ENCODE measurements at places on chromosomes 7 and 10.

GRCh38 chr10:29472301-29473086 lies 162.3 kb downstream of the SVIL start:
- ATAC-seq = no peak

GRCh38 chr10:89393898-89394297 lies 1.5 kb downstream of the IFIT1 start:
- ATAC-seq = no peak

GRCh38 chr10:12349629-12350166 lies 351 bp downstream of the CAMK1D start:
- no peak for ATAC-seq

- no peak for ATAC-seq
These were observed 215.8 kb downstream of the ZMYND11 start for GRCh38 chr10:350981-351501.

GRCh38 chr10:102758240-102758932 lies 14.6 kb downstream of the WBP1L start:
- no peak for ATAC-seq

GRCh38 chr7:74483402-74484336 lies 30.0 kb downstream of the GTF2IRD1 start:
- peak; percentile 8 for ATAC-seq

GRCh38 chr10:117457071-117457810 lies 82.0 kb upstream of the PDZD8 start:
- ATAC-seq = no peak

GRCh38 chr7:96224685-96225084 lies 97.2 kb downstream of the SLC25A13 start:
- ATAC-seq = peak; percentile 76

DNA sequence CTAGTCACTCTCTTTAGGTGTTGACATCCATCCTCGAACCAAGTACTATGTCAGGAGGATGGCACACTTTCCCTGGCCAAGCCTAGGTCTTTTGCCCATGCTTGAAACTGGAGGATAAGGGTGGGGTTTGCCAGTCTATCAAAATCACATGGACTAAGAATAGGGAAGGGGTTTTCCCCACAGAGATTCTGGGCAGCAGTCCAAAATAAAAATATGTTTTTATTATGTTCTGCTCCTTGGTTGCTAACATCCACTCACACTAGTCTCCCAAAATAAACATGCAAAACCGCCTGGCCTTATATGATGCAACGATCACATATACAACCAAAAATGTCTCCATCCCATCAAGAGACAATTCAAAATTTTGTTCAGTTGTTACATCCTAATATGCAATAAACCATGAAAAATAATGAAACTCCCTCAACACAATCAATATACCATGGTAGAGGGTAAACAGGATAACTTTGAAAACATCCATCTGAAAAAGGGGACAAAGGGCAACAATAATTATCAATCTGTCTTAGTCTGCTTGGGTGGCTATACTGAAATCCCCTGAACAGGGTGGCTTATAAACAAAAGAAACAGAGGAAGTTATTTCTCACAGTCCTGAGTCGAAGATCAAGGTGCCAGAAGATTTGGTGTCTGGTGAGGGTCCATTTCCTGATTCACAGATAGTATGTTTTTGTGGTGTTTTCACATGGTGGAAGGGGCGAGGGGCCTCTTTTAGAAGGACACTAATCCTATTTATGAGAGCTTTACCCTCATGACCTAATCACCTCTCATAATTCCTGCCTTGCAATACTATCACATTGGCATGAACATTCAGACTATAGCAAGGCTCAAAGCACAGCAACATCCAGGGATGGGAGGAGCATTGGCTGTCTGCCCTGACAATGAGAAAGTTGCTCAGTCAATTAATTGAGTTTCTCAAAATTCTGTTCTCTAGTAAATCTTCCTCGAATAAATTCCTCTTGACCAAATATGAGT lies 159.3 kb downstream of the ETV1 start:
- ATAC-seq = peak; percentile 62

DNA sequence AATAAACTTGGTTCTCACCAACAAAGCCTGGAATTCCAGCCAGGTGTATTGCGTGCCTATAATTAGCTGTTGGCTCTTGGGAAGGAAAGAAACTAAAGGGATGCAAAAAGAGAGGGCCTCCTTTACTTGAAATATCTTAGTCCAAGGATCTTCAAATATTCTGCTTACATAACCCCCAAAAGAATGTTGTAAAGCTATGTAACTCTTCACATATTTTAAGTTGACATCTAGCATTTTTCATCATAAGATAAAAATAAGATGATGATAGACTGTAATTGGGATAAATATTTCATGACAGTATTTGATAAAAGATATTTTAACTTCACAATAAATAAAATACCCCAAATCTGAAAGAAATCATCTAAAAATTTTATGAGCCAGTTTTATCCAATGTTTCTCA lies 52.5 kb upstream of the SEPTIN7 start:
- ATAC-seq = peak; percentile 71

- no peak for ATAC-seq
These were observed 4.9 kb upstream of the FOXL3 start for GRCh38 chr7:284762-285722.

DNA sequence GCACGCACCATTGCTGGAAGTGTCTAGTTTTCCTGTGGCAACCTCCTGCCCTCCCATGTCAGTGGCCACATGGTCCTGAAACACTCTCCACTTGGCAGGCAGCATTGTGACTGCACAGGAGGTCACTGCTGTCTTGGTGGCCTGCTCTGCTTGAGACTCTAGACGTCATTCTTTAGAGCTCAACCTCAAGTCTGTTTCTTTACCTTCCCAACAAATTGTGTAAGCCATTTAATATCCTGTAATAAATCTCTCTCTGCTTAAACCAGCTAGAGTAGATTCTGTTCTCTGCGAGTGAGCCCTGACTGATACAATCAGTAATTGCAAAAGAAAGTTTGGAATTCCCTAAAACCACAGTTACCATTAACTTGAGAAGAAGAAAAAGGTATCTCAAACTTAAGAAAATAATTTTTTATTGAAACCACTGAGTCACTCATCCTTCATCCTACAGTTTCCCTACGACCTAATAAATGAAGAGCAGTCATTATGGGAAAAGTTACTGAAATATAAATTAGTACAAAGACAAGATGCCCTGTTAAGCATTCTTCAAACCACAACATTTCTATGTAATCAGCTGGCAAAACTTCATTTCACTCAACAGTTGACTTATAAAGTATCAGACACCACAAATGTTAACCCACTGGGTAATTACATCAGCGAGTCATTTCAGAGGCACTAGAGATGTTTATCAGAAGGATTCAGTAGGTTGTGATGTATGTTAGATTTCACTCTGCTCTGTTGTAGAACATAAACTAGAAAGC lies 18.0 kb downstream of the SLC25A13 start:
- peak; percentile 78 for ATAC-seq

- ATAC-seq = no peak
These were observed 55.8 kb upstream of the LANCL2 start for GRCh38 chr7:55309040-55309991.

DNA sequence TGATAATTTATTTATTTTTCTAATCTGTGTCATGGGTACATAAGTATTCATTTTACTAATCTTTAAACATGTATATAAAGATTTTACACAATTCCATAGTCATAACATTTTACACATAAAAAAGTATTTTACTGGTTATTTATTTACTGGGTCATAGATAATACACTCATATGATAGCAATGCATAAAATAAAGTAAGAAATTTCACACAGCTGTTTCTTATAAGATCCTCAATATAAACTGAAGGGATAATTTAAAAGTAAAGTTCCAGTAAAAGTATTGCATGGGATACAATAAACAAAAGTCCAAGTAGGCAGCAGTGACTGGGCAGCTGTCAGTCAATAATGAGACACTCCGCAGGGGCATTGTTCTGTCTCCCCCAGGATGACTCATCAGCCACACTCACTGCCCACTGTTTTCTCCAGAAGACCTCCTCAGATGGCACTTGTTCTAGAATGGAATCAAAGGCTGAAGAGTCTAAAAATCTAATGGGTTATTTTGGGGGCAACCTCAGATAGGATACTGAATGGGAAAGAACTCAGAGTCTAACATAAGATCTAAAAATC lies 32.7 kb downstream of the DPY19L1 start:
- ATAC-seq = 0 out of 3 replicates have a peak, but pooled peaks have one; percentile 2

- ATAC-seq = no peak
These were observed 104.1 kb downstream of the FAM53B start for GRCh38 chr10:124640056-124640455.

- no peak for ATAC-seq
These were observed 17.6 kb downstream of the AKR1E2 start for GRCh38 chr10:4843525-4844180.

DNA sequence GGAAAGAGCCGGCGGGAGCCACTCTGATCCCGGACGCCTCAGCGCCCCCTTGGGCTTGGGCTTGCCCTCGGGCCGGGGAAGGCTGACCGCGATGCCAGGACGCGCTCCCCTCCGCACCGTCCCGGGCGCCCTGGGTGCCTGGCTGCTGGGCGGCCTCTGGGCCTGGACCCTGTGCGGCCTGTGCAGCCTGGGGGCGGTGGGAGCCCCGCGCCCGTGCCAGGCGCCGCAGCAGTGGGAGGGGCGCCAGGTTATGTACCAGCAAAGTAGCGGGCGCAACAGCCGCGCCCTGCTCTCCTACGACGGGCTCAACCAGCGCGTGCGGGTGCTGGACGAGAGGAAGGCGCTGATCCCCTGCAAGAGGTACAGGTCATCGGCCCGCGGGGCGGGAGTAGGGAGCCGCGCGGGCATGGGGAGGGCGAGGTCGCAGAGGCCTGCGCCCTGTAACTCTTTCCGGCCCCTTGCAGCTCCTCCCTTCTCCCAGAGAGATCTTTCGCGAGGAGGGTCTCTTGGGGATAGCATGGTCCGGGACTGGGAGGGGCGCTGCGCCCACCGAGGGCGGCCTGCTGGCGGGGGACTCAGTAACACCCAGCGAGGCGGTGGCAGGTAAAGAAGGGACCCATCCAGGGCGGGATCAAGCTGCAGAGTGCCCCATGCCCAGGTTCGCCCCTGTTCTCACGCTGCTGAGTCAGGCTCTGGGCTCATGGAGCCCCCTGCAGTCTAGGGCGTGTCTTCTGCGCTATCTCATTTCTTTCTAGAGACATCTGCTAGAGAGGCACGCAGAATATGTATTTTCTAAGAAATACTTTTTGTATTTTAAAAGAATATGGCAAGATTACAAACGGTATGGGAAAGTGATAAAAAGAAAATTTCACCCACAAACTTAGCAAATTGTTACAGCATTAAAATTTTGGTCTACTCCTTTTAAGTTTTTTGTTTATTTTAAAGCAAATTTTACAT lies 687 bp downstream of the EPDR1 start:
- peak; percentile 82 for ATAC-seq

DNA sequence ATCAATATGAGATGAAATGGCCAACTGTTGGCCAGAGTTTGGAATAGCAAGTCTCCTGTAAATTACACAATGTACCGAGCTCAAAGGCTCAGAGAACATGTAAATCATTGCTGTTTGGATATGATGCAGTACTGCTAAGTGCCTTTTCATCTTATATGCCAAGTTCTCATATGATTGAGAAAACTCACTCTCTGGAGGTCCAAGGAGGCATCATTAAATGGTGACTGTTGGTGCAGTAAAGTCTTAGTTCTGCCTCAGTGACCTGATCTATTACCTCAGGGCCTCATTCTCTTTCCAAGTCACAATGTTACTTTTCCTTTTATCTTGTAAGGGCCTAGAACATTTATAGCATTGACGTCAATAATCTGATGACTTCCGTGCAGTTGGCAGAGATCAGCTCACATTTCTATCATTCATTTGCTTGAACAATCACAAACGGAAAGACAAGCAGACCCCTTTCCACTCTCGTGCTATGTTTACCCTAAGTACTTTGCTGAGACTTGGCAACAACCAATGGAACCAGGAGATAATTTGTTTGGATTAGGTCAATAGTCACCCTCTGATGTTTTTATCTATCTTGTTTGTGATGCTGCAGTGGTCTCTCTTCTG lies 32.6 kb upstream of the PDK4 start:
- ATAC-seq = no peak

- ATAC-seq = no peak
These were observed at the start of gene CCDC3 for GRCh38 chr10:13001041-13001886. TSS of gene CCDC3 (minus strand) at chr10:13001713. CDS start at chr10:13001570, 143 bp downstream.

DNA sequence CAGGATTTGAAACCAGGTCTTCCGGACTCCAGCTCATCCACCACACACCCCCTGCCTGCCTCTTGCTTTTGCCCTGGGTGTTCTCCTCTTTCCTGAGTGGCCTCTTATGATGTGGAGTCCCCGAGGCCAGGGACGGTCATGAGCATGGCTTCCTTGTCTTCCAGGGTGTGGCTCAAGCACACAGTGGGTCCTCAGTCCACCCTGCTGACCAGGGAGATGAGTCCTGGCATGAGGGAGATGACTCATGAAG lies 32.8 kb downstream of the DNAJB12 start:
- ATAC-seq = no peak

DNA sequence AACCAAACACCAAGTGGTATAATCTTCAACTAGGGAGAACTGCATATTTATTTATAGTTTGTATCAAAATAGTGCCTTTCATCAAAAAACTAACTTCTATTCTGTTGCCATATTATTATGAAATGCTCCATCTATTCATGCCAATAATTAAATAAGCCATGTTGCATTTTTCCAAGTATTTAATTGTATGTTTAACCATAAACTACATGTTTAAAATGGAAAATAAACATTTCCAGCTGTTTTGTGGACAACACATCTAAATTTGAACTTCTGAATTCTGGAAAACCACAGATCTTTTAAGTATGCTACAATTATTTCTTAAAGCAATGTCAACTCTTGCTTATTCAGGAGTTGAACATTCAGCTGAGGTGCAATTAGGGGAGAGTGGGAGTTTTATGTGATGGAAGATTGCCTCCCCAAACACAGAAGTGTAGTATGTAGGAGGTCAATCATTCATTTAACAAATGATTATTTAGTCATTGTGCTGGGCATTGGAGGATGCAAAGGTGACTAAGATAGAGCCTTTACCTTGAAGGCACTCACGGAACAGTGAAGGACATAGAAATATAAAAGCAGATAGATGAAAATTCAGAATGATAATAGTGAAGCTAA lies 80.7 kb upstream of the PPP1R3C start:
- no peak for ATAC-seq

DNA sequence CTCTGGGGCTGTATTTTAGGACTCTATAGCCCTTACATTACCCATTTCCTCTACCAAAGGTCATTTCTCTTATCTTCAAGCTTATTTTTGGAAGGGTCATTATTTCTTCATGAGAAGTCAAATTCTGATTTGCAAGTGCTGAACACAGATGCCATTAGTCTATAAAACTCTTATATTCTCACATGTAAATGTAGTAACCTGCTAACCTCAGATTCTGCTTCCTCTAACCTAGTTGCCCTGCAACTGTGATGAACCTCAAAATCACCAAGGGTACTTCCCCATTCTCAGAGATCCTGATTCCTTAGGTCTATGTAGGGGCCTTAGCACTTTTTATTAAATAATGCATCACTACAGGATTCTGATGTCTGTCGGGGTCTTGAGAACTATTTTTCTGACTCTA lies 6.3 kb downstream of the FAS start:
- ATAC-seq = no peak

Data from SK-N-SH treated with all-trans-retinoic acid at 6 μM for 48 hours (cell line).